ENCODE measurements at places on chromosomes 6 and 20.

GRCh38 chr6:169109411-169110220 is 144.0 kb downstream of the THBS2 start:
- DNase-seq: no peak

DNA sequence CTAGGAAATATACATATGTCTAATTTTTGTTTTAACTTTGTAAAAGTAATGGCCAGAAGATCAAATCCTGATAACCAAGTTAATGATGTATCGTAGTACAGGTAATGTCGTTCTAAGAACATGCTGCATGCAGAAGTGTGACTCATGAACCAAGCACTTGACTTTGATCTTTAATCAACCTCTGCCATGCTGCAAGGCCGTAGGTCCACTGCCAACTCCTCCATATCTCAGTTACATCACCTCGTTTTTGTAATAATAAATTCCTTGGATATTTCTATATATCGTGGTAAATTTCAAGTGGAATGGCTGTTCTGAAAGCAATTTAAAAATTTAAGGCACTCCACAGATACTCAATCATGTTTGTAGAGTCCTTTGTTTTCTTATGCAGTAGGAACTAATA is 771.7 kb downstream of the EPHA7 start:
- no peak for DNase-seq

GRCh38 chr6:9139746-9140145 is 704.4 kb upstream of the SLC35B3 start:
- DNase-seq: no peak

GRCh38 chr6:133610227-133610840 is 278.6 kb upstream of the TCF21 start:
- no peak for DNase-seq

DNA sequence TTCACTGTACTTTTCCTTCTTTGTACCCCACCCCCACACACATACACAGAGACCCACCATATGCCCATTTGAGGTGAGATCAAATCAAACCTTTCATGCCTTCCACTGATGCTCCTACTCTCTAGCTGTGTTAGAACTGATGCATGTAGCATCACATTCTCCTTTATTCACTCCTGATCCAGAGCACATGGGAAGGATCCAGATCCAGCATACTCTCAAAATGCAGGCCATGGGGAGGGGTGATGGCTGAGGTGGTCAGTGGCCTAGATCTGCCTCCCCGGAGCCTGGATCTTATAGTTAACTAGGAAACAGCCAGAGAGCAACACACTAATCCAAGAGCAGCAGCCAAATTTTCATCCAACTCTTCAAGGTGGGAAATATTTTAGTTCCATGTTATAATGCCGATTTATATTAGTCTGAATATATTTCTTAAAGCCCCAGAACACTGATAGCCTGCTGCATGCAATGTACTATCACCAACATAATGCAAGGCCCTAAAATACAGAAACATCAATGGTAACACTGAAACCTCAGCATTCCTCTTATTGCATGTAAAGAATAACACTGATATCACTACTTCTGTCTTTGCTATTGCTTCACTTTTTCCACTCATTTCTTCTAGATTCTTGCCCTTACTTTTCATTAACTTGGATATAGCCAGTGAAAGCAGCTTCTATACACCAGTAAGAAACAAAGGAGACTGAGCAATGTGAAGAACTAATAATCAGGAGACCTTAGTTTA is 126.8 kb upstream of the BEND6 start:
- DNase-seq: no peak

- no peak for DNase-seq
Observed at GRCh38 chr6:37727996-37728395, 30.3 kb upstream of the MDGA1 start.

GRCh38 chr6:111850295-111850937 is 22.8 kb downstream of the FYN start:
- no peak for DNase-seq

- no peak for DNase-seq
Observed at GRCh38 chr6:40900791-40901190, 138.2 kb downstream of the UNC5CL start.

- no peak for DNase-seq
Observed at GRCh38 chr6:33689879-33690278, 21.6 kb downstream of the UQCC2 start.

DNA sequence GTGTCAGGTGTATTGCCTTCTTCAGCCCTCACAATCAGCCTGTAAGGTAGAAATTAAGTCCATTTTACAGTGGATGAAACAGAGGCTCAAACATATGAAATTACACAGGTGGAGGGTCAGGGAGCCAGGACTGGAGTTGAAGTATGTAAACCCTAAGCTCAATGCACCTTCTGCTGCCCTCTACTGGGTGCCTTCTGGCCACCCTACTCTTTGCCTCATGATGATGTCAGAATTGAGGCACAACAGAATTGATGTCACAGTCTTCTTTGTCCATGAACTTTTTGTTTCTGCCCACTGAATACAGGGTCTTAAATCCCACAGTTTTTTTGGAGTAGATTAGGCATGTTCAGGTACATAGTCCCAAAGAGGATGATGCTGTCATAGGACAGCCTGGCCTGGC is 400.8 kb upstream of the CHD6 start:
- no peak for DNase-seq
